ENCODE measurements at places on chromosomes 6 and 20.

- DNase-seq: peak; percentile 6
Observed at GRCh38 chr20:36384022-36384619, 78.0 kb downstream of the DLGAP4 start.

DNA sequence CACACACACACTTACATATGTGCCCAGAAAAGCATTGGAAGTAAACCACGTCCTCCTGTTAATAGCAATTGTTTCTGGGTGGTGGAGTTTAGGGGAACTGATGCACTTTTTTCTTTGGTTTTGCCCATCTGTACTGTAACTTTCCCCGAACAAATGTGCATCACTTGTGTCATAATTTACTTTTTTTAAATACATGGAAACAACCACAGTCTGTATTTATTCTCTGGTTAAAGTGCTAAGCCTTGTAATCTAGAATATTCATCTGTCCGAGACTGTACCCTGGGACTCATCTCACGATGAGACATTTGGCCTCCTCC lies 61.5 kb upstream of the CD93 start:
- no peak for DNase-seq

GRCh38 chr6:24919056-24919892 lies 16.5 kb downstream of the RIPOR2 start:
- no peak for DNase-seq

- DNase-seq: no peak
Observed at GRCh38 chr6:133262804-133263203, 21.6 kb downstream of the EYA4 start.

DNA sequence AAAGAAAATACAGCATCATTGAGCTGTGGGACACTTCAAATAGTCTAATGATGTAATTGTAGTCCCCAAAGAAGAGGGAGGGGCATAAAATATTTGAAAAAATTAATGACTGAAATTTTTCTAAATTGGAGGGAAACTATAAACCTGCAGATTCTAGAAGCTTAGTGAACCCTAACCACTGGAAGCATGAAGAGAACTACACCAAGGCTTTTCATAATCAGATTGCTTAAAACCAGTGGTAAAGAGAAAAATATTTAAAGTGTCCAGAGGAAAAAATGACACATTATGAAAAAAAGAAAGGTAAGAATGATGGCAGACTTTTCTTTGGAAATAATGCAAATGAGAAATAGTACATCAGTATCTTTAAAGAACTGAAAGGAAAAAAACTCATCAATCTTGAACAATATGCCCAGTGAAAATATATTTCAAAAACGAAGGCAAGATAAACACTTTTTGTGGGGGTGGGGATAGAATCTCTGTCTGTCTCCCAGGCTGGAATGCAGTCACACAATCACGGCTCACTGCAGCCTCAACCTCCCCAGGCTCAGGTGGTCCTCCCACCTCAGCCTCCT lies 31.3 kb downstream of the BICRAL start:
- no peak for DNase-seq

DNA sequence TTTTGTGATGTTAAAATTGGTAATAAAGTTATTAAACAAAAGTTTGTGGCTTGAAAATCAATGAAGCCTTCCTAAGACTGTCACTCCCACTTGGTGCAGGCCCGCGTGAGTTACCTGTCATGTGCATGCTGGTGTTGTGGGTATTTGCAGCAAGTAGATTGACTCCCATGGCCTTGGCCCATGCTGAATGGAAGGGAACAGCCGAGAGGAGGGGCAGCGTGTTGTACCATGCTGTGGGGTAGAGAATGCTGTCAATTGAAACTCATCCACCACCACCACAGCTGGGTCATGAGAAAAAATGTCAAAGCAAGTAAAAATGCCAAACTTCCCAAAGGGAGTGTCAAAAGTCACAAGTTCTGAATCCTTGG lies 12.7 kb upstream of the VNN1 start:
- no peak for DNase-seq

DNA sequence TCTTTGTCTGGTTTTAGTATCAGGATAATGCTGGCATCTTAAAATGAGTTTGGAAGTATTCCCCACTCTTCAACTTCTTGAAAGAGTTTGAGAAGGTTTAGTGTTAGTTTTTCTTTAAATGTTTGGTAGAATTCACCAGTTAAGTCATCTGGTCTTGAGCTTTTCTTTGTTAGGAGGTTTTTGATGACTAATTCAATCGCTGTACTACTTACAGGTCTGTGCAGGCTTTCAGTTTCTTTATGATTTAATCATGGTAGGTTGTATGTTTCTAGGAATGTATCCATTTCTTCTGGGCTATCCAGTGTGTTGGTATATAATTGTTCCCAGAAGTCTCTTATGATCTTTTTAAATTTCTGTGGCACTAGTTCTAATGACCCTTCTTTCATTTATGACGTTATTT lies 215.5 kb downstream of the LRFN2 start:
- DNase-seq: no peak

GRCh38 chr20:6579824-6580223 lies 187.7 kb upstream of the BMP2 start:
- no peak for DNase-seq

DNA sequence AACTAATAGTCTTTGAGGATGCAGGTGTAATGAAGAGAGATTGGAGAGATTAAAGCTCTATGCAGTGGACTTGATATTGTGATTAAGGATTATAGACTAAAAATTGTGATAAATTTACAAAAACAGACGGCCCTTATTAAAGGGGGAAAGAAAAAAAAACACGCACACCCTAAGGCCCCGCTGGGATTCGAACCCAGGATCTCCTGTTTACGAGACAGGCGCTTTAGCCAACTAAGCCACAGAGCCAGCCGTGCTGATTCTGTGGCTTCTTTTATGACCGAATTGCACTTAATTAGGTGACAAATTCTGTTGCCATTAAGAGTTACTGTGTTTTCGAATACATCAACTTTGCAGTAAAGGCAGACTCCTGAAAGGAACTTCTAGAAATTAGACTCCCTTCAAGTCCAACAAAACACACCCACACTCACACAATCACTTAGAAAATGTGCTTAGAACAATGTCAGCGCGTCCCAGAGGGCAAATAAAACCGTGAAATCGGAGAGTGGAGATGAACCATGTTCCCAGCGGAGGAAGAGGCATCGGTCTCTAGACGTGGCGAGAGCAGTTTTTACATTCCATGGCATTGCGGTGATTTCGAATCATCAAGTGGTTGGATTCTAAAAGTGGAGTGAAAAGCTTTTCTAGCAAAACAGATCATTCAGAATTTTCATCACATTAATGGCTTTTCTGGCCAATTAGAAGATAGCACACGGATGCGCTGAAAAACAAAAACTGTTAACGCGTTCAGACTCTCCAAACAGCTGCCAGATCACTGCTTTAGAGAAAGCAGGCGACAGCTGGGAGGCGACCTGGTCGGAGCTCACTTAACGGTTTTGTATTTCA lies 122.6 kb downstream of the GPX5 start:
- no peak for DNase-seq

GRCh38 chr20:39766333-39766732 lies 804.2 kb downstream of the DHX35 start:
- no peak for DNase-seq

GRCh38 chr6:37547564-37548061 lies 47.9 kb upstream of the CCDC167 start:
- DNase-seq: no peak

GRCh38 chr20:62879275-62880146 lies 17.9 kb upstream of the TCFL5 start:
- DNase-seq: no peak
